ENCODE measurements at places on chromosomes 5 and 9. TPM values are rescaled to one million over a fixed set of nuclear protein-coding genes. Genes with fewer than 3 reads are reported as not detected.
A peak's percentile ranks its signal among the peaks of the same experiment; 100 is the strongest.

DNA sequence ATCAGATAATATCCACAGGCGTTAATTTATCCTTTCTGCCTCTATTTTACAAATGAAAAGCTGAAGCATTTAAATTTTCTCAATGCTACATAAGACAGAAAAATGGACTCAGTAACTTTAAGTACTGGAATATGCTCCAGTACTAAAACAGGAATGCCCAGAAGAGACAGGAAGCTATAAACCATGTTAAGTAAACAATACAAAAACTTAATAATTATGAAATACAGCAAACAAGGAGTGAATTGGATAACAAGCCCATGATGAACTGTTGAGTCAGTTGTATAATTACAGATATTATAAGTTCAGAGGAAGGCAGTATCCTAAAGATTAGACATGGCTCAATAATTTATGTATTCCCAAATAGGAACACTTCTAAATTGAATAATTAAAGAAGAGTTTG is 148.5 kb downstream of the CHSY3 start:
- no peak overlapping the region for H3K27ac ChIP-seq
- no peaks in the 10 kb centered on the region for H3K27me3 ChIP-seq
- no peak overlapping the region for H3K4me3 ChIP-seq
- no peak for DNase-seq

DNA sequence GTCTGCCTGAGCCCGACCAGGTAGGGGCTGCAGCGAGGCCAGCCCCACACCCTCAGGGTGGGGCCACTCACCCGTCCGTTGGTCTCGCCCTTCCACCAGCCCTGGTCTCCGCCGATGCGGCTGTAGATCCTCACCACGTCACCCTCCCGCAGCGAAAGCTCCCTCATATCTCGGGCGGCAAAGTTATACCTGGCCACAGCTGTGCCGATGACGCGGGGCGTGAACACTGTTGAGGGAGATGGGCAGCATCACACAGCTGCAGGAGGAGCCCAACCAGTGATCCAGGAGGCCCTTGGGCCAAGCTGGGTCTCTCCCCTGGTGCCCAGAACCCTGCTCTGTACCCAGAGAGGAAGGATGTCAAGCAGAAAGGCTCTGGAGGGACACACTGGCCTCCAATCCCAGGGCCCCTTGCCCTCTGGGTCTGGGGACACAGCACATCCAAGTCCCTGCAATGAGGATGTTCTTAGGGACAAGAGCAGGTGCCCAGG is 30.3 kb upstream of the SARDH start:
- H3K4me3 ChIP-seq, result no peak overlapping the region
- H3K4me1 ChIP-seq, result no peaks in the 10 kb centered on the region
- DNase-seq, result no peak
- peaks cover 4% of the 10 kb centered on the region for H3K36me3 ChIP-seq
- H3K27me3 ChIP-seq, result no peaks in the 10 kb centered on the region

- peak overlapping the region; percentile 94 for H3K27ac ChIP-seq
- H3K4me3 ChIP-seq, result peak overlapping the region; percentile 52
- no peaks in the 10 kb centered on the region for H3K27me3 ChIP-seq
These were observed 81.8 kb upstream of the MAP3K1 start for GRCh38 chr5:56733580-56733979.

- no peaks in the 10 kb centered on the region for H3K4me1 ChIP-seq
- H3K36me3 ChIP-seq, result no peaks in the 10 kb centered on the region
- no peak for DNase-seq
- no peak overlapping the region for H3K4me3 ChIP-seq
These were observed 13.0 kb upstream of the GCNT1 start for GRCh38 chr9:76445976-76446375.

DNA sequence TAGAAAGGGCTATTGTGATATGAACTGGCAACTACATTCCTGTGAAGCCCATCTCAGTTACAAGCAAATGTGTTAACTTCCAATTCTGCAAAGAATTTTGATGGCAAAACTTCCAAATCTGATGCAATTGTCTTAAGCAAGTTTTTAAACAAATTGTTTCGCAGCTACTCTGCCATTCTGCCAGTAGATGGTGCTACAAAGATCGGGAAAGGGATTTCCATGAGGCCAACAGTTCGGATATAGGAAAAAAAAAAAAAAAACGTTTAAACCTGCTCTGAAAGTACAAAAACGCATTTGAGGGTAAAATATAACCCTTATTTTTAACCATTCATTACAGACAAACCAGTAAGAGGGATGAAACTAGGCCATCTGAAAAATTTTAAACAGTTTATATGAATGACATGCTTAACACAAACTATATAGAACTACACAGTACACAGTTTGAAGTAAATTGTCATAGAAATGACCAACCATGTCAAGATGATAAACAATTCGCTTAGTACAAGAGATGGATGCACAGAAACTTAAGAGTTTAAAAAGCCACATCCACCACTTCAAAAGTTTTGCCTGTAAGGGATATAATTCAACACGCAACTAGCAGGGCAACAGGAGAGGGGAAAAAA is 2.2 kb downstream of the HNRNPA0 start:
- peaks cover 36% of the 10 kb centered on the region for H3K4me1 ChIP-seq
- H3K27me3 ChIP-seq, result no peaks in the 10 kb centered on the region
- H3K4me3 ChIP-seq, result peak overlapping the region; percentile 78
- H3K36me3 ChIP-seq, result peaks cover 17% of the 10 kb centered on the region
- peak; percentile 68 for DNase-seq

- no peak overlapping the region for H3K4me3 ChIP-seq
- DNase-seq, result no peak
- H3K27me3 ChIP-seq, result peaks cover 3% of the 10 kb centered on the region
- no peak overlapping the region for H3K27ac ChIP-seq
- no peaks in the 10 kb centered on the region for H3K36me3 ChIP-seq
These were observed 4.6 kb downstream of the VCAN start for GRCh38 chr5:83475935-83476814.

DNA sequence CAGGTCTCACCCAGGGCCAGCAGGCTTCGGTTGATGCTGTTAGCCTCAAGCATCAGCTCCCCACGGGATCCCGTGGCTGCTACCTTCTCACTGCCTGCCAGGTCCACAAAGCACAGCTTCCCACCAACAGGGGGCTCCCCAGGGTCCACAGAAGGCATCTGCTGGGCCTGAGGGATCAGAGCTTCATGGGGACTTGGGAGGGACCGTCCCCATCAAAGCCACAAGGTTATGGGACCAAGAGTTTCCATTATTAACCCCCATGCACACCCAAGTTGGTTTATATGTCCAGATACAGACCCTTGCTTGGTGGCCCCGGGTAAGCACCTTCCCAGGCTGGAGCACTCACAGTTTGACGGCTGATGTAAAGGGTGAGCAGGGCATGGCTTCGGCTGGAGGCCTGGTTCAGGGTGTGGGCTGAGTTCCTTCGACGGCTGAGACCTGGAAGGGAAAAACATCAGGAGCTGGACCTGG is 3.0 kb downstream of the KIF12 start:
- no peaks in the 10 kb centered on the region for H3K4me1 ChIP-seq
- H3K4me3 ChIP-seq, result no peak overlapping the region
- no peaks in the 10 kb centered on the region for H3K27me3 ChIP-seq
- no peaks in the 10 kb centered on the region for H3K36me3 ChIP-seq
- peak; percentile 63 for DNase-seq

DNA sequence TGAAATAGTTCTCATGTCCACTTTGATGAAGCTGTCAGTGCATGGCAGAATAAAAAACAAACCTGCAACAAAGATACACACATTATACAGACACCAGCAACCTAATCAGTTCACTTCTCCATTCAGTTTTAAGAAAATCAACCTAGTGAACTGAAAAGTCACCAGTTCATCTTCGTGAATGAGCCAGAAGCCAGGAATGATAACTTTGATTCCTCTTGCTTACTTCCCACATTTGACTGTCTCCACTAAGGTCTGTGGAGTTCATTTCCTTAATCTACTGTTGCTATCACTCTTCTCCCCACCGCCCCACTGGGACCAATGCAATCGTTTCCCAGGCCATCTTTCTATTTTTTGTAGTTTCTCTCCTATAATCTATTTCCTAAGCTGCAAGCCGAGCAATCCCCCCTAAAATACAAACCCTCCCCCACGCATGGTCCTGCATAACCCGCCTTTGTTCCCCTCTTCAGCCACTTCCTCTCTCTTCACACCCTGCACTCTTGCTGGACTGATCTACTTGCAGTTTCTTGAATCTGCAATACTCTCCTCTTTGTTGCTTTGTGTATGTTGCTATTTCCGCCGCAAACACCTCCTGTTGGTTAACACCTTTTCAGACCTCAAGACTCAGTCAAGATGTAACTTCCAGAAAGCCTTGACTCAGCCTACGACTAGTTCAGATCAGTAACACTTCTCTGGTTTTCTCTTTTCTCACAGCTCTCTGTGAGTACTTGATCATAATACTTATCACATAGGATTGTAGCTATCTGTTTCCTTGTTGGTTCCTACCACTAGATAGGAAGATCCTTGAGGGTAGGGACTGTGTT is 16.6 kb downstream of the STOM start:
- no peaks in the 10 kb centered on the region for H3K27me3 ChIP-seq
- H3K36me3 ChIP-seq, result no peaks in the 10 kb centered on the region
- H3K4me1 ChIP-seq, result peaks cover 60% of the 10 kb centered on the region
- no peak overlapping the region for H3K4me3 ChIP-seq
- H3K27ac ChIP-seq, result no peak overlapping the region

- DNase-seq, result no peak
- no peak overlapping the region for H3K4me3 ChIP-seq
- H3K27me3 ChIP-seq, result no peaks in the 10 kb centered on the region
- H3K36me3 ChIP-seq, result peaks cover 43% of the 10 kb centered on the region
These were observed 4.3 kb downstream of the NHP2 start for GRCh38 chr5:178149199-178149932.

- no peak for DNase-seq
- peaks cover 7% of the 10 kb centered on the region for H3K36me3 ChIP-seq
- no peaks in the 10 kb centered on the region for H3K27me3 ChIP-seq
- no peak overlapping the region for H3K27ac ChIP-seq
- peaks cover 24% of the 10 kb centered on the region for H3K4me1 ChIP-seq
These were observed 19.7 kb downstream of the KDM3B start for GRCh38 chr5:138372225-138372624.

- H3K27ac ChIP-seq, result no peak overlapping the region
- no peaks in the 10 kb centered on the region for H3K27me3 ChIP-seq
- H3K4me3 ChIP-seq, result no peak overlapping the region
- no peak for DNase-seq
These were observed 45.1 kb upstream of the UGCG start for GRCh38 chr9:111851553-111851952.

DNA sequence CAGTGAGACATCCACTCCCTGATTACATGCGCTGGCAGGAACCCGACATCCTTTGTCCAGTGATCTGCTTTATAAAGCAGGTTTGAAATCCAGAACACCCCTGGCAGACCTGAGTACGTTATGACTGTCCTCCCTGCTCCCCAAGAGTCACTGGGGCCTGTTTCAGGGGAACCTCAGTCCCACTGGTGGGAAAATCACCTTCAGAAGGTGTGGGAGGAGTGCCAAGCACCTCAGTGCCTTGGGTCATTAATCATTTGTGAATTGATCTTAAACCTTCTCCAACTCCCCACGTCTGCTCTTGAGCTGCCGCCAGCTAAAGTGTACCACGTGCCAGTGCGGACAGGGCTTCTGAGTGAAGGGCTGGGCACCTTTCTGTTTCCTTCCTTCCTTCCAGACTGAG is 16.2 kb downstream of the SLC6A3 start:
- H3K27ac ChIP-seq, result no peak overlapping the region
- H3K27me3 ChIP-seq, result no peaks in the 10 kb centered on the region
- H3K36me3 ChIP-seq, result no peaks in the 10 kb centered on the region
- DNase-seq, result no peak
- no peak overlapping the region for H3K4me3 ChIP-seq

DNA sequence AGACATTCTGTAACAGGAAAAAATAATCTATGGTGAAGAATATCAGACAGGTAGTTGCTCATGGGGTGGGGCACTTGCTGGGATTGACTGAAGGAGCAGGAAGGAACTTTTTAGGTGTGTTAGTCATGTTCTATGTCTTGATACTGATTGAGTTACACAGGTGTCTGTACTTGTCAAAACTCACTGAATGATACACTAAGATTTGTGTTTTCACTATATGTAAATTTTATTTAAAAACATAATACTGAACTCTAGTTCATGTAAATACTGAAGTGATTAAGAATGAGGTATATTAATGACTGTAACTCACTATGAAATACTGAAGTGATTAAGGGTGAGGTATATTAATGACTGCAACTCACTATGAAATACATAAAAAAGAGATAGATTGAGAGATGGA is 28.5 kb downstream of the IL6ST start:
- no peak overlapping the region for H3K4me3 ChIP-seq
- no peak for DNase-seq
- H3K27me3 ChIP-seq, result no peaks in the 10 kb centered on the region
- no peaks in the 10 kb centered on the region for H3K4me1 ChIP-seq
- H3K27ac ChIP-seq, result no peak overlapping the region

- no peaks in the 10 kb centered on the region for H3K27me3 ChIP-seq
- no peak for DNase-seq
- H3K36me3 ChIP-seq, result no peaks in the 10 kb centered on the region
- H3K27ac ChIP-seq, result no peak overlapping the region
- H3K4me1 ChIP-seq, result no peaks in the 10 kb centered on the region
These were observed 49.7 kb downstream of the SEMA6A start for GRCh38 chr5:116524966-116525365.

DNA sequence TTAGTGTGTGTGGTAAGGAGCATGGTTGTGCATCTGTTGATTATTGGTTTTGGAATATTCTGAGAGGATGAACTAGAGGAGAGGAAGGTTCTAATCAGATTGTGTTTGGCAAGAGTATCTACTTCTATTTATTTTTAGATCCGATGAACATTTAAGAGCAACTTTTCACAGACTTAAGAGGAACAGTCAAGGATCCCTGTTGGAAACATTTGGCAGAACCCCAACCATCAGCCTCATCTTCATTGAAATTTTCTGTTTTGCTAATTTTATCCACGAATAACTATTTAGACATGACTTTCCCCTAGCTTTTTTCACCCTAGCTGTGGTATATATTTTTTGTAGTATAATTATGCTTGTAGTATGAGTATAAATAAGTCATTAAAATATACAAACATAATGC is 868.5 kb downstream of the MAT2B start:
- DNase-seq, result no peak
- no peak overlapping the region for H3K27ac ChIP-seq
- H3K27me3 ChIP-seq, result no peaks in the 10 kb centered on the region
- no peaks in the 10 kb centered on the region for H3K4me1 ChIP-seq
- H3K36me3 ChIP-seq, result no peaks in the 10 kb centered on the region

- H3K4me3 ChIP-seq, result no peak overlapping the region
- no peaks in the 10 kb centered on the region for H3K36me3 ChIP-seq
- H3K27me3 ChIP-seq, result no peaks in the 10 kb centered on the region
- DNase-seq, result no peak
- H3K27ac ChIP-seq, result no peak overlapping the region
These were observed 364.3 kb upstream of the CDH10 start for GRCh38 chr5:25009063-25009462.

- H3K36me3 ChIP-seq, result no peaks in the 10 kb centered on the region
- no peak for DNase-seq
- no peaks in the 10 kb centered on the region for H3K27me3 ChIP-seq
- no peak overlapping the region for H3K27ac ChIP-seq
These were observed 29.1 kb upstream of the DUSP1 start for GRCh38 chr5:172800088-172800551.

IPPK gene
- total RNA-seq, result 18.3 TPM

DRD1 gene
- total RNA-seq, result not detected

SOWAHA gene
- total RNA-seq, result not detected

BRINP1 gene
- total RNA-seq, result not detected

QRFP gene
- total RNA-seq, result not detected

GDNF gene
- not detected for total RNA-seq

Data from Karpas-422 (cell line).